Right ventricle myocardium superior (tissue), 1 donor: ENCODE measurements at places on chromosomes 7 and 10. TPM values are rescaled to one million over a fixed set of nuclear protein-coding genes. Genes with fewer than 3 reads are reported as not detected.

DNA sequence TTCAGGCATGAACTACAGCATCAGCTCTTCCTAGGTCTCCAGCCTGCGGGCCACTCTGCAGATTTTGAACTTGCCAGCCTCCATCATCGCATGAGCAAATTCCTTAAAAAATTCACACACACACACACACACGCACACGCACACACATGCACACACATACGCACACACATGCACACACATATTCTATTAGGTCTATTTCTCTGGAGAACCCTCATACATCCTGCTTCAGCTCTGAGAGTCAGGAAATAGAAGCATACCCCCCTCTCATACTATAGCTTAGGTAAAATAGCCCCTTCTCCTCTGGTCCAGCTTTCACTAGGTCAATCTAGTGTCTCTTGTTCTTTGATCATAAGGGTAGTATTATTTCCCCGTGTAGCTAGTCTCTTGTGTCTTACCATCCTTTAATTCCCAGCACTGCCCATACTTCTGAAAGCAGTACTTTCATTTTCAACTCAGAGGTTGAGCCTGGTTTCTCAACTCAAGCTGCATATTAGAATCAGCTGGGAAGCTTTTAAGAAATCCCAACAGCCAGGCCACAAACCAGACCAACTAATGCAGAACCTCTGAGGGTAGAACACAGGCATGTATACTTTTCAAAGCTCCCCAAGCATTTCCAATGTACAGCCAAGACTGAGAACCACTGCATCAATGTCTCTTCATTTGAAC, 30.9 kb upstream of the ITGB8 start:
- DNase-seq = no peak

DNA sequence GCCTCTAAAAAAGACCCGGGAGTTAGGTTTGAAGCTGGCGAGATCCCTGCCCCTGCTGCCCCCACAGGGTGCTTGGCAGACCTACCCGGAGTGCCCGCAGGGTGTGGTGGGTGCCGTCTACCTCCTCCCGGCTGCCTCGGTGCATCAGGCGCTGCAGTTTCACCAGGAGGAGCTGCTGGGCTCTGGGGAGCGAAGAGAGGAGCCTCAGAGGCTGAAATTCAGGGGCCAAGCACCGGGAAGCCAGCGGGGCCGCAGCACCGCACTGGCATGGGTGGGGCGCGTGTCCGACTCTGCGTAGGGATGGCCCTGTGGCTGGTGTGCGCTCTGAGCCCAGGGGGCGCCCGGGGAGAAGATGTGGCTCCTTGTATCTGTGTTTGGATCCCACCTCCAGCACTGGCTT, 74.3 kb upstream of the GNA12 start:
- no peak for DNase-seq

GRCh38 chr7:29917641-29918040, 72.0 kb downstream of the SCRN1 start:
- DNase-seq = no peak

- DNase-seq = no peak
Observed at GRCh38 chr10:69681436-69681835, 51.4 kb downstream of the FAM241B start.

- no peak for DNase-seq
Observed at GRCh38 chr7:121280656-121281055, 48.1 kb upstream of the WNT16 start.

The RAPGEF5 gene
- 11.1 TPM for total RNA-seq

- no peak for DNase-seq
Observed at GRCh38 chr10:97648562-97649404, 8.3 kb downstream of the PI4K2A start.

The EBF3 gene
- total RNA-seq = 6.2 TPM

- DNase-seq = no peak
Observed at GRCh38 chr10:6647811-6648526, 67.9 kb upstream of the PRKCQ start.

The IGFBP3 gene
- total RNA-seq = 52.3 TPM

- no peak for DNase-seq
Observed at GRCh38 chr10:15265056-15265455, 96.6 kb upstream of the NMT2 start.

- DNase-seq = no peak
Observed at GRCh38 chr10:72455889-72456595, 101.3 kb upstream of the DNAJB12 start.

The CABCOCO1 gene
- not detected for total RNA-seq

The FKBP9 gene
- 120 TPM for total RNA-seq

DNA sequence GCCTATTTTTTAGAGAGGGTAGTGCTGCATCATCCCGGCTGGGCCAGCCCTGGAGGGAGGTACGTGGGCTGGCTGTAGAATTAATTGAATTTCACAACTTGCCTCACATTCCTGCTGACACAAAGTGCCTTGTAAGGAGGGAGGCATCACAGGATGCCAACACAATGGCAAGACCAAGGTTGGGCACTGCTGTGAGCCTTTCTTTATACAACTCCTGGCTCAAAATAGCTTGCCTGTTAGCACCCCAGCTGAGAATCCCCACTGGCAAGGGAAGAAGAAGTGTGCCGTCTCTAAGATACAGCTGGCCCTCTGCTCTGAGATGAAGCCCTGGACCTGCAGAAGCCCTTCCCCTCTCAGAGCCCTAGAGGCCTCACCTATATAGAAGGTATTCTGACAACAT, 873.9 kb downstream of the GRID1 start:
- no peak for DNase-seq

The PLXDC2 gene
- total RNA-seq = 12.2 TPM

DNA sequence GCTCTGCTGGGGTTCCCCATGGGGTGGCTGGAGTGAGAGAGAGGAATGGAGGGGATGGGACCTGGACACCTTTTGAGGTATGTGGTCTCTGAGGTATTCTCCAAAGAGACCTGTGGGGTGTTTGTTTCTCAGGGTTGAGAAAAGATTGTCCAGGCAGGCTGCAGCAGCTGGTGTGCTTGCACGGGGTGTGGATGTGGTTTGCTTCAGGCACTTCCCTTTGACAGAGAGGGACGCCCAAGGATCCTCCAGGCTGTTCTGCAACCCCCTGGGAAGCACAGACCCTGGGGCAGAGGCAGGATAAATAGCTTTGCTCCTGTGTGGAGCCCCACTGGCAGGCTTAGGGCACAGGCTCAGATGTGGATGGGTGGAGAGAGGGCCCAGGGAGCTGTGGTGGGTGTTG, 115.1 kb upstream of the AGK start:
- DNase-seq = no peak

The EGFR gene
- 10.1 TPM for total RNA-seq

GRCh38 chr7:69577221-69577620, 21.1 kb upstream of the AUTS2 start:
- DNase-seq = no peak

The SLC26A3 gene
- not detected for total RNA-seq

DNA sequence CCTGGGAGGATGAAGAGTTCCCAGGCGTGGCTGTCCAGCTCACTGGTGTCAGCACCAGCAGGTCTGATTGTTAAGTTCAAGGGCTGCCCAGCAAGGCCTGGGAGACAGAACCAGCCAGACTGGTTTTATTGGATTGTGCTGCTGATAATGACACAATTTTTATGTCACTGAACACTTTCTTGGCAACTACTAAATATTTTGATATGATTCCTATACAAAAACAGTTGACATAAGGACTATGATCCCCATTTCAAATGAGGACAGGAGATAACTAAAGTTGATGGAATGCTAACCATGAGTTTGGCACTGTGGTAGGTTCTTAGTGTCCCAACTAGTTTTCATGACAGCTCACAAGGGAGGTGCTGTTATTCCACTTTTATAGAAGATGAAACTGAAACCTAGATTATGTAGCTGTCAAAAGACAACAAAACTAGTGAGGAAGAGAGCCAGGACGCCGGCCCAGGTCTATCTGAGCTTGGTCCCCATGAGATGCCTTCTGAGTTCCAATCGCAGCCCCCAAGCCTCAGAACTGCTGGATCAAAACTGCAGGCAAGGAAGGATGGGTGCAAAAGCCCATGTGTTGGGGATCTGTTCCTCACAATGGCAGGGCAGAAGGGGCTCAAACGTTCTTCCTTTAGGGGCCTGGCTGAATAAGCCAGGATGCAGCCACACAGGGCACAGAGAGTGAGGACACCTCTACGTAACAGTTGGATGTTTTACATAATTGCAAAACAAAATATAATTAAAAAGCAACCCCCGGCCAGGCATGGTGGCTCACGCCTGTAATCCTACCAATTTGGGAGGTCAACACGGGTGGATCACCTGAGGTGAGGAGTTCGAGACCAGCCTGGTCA, 52.8 kb downstream of the COBL start:
- no peak for DNase-seq

- no peak for DNase-seq
Observed at GRCh38 chr10:6037422-6037821, 24.7 kb downstream of the IL2RA start.

GRCh38 chr7:125512373-125512772, 582.7 kb upstream of the POT1 start:
- DNase-seq = no peak

GRCh38 chr10:45308707-45309106, 6.7 kb downstream of the OR13A1 start:
- DNase-seq = no peak

The WBP1L gene
- total RNA-seq = 19.7 TPM

The MALRD1 gene
- 1.1 TPM for total RNA-seq
